ENCODE measurements at places on chromosomes 3 and 15.

DNA sequence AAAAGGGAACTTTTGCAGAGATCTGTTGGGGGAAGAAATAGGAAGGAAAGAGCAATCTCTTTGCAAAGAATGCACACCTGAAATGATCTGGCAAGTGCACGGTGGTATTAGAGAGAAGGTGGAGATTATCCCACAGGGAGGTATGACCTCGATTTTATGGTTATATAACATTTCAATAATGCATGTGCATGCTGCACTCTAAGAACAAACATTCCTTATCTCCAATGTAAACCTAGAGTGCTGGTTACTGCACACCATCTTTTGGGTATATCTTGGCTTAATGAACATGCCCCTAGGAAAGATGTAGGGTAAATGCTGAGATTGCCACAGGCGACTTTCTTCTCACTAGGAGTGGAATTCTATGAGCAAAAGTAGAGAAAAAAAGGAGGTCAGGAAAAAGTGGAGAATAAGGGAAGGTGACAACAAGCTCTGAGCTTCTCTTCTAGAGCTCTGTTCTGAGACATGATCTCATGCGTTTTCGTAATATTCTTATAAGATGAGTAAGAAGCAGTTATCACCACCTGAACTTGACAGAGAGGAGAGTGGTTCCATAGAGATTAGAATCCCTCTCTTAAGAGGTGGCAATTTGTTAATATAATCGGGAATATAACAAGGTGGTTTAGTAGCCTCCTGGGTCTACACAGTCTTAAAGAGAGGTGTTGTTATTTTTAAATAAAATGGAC lies 117.5 kb upstream of the TMC3 start:
- no peak for DNase-seq

DNA sequence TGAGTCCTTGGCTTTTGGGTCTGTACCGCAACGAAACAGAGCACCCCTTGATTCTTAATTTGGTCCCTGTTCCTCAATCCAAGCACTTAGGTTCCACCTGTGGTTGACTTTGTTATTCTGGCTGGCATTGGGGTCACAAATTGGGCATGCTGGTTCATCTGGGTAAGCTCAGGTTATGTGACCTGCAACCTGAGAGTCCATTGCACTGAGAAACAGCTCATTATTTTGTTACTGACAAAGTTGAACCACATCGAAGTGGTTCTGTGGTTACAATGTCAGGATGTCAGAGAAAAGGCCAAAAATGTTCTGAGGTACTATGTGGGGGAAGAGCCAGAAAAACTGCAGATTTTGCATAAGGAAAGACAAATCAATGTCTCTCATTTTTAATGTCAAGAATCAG lies 74.2 kb downstream of the ZNF621 start:
- no peak for DNase-seq

GRCh38 chr3:135453326-135453725 lies 512.2 kb upstream of the PPP2R3A start:
- DNase-seq: no peak

DNA sequence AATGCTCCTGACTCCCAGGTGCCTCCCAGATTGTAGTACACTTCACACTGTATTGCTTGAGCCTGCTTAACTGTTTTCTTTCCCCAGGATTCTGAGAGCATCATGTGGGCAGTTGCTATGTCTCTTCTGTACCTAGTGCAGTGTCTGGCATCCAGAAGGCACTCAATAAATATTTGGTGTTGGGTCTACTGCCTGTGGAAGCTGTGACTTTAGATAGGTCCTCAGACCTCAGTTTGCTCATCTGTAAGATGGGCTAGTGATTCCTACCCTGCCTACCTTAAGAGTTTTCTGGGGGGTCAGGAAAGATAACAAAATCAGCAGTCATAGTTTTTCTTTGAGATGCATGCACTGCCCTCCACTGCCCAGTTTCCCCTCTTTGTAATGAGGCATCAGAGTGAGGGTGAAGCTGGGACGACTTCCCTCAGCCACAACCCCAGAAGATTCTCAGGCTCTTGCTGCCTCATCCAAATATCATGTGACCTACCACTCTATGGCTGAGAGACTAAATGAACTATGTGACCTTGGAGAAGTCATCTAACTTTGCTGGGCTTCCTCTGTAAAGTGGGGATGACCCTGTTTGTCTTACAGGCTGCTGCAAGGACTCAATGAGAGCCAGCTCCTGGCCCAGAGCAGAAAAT lies 50.4 kb downstream of the ATP2B2 start:
- no peak for DNase-seq

- DNase-seq: no peak
These were observed 26.2 kb upstream of the TRPM1 start for GRCh38 chr15:31127596-31128261.

DNA sequence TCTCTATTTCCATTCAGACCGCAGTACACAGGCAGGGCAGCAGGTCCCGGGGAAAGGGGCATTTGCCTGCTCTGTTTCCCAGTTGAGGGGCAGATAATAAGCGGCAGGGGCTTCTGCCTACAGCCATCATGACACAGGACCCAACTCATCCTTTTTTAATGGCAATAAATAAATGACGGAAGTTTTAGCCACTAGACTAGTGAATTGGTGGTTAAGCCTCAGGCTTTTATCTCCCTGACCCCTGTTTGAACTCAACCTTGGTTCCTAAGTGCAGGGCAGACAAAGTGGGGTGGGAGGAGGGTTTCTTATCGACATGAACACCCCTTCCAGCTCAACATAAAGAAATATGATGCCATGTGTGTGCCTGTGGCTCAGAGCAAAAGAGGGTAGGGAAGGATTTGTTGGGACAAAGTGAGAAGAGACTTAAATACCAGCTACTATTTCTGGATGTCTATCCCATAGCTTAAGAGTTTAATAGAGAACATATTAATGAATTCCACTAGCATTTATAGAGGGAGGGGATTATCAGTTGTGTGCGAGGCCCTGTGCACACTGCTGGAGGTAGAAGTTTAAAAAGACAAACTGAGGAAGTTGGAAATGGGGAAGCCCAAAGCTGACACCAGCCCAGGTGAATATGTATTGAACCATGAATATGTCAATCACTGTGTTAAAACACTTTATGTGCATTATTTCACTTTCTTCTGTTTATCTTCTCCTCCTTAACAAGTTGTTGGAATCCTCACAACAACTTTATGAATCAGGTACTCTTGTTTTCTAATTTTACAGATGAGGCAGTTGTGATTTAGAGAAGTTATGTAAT lies 939.4 kb downstream of the MCTP2 start:
- no peak for DNase-seq

GRCh38 chr15:29040370-29040751 lies 154.6 kb downstream of the APBA2 start:
- no peak for DNase-seq

DNA sequence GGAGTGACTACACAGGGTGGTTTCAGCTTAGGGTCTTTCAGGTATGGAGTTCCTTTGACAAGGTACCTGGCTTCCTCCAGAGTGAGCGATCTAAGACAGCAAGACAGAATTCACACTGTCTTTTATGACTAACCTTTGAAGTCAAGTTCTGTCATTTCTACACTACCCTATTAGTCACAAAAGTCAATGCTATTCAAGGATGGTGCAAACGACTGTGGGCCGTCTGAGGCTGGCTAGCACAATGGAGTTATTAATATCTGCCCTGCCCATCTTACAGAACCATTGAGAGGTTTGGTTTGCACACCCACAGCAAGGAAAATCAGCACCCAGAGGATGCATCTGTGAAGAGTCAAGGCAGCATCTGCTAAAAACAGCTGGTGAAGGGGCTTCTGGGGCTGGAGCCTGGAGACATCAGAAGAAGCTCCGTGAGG lies 62.9 kb upstream of the XCR1 start:
- DNase-seq: no peak

- no peak for DNase-seq
These were observed 159.0 kb upstream of the STT3B start for GRCh38 chr3:31373681-31374080.

DNA sequence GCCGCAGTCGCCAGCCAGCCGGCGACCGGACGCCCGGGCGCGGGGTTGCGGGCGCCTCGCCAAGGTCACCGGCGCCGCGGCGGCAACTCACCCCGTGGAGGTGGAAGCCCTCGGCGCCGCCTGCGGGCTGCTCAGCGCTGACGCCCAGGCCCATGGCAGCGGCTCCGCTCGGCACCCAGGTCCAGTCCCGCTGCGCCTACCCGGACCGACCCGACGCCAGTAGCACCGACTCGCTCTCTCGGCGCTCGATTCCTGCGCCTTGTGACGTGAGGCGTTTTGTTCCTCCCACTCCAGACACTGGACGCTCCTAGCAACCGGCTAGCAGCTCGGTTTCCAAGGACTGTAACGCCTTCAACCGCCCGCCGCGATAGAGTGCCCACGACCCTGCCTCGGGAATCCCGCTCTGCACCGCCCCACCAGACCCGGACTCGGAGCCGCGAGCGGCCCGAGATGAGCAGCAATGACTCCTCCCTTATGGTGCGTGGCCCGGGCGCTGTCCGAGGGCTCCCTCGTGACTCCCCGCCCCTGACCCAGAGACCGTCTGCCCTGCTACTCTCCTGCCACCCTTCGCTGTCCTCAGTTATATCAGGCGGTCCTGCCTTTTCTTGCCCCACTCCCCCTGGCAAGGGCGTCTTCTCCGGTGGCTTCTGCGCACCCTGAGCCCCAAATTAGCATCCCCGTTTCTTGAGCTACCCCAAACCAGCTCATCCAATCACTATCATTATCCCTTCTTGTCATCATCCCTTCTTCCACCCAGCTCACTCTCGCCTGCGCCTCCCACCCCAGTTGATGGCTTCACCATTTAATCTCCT lies at the start of the genes GORASP1 and TTC21A:
GORASP1 (minus strand) TSS at position 240 of the 812 bp plus-strand sequence; CDS start at position 154, 86 bp downstream.
TTC21A (plus strand) TSS at position 293 of the 812 bp plus-strand sequence; CDS start at position 451, 158 bp downstream.
- DNase-seq: peak; percentile 33

DNA sequence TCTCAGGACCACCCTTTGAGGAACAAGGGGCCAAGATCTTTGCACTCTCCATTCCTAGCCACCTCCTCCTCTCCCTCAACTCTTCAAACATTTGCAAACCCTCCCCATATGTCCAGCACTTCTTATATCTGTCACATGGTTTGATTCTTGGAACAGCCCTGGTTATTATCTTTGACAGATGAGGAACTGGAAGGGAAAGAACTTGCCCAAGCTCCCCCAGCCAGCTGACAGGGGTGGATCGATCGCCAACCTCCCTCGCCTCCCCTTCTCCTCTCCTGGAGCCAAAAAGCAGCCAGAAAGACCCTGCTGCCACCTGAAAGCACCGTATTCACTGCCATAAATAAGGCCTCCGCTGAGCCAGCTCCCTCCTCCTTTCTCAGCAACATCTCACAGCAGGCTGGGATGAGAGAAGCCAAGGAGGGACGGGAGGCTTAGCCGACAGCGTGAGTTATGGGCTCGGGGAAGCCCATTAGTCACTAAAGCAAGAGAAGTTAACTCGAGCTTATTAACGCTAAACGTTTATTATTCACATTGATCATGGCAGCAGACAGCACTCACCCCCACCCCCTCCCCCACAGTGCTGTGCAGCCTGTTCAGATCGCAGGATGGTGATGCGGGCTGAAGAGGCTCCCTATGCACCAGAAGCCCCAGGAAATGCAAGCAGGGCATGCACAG lies 22.2 kb upstream of the FGD5 start:
- no peak for DNase-seq

- DNase-seq: no peak
These were observed 25.2 kb upstream of the GOLGA6C start for GRCh38 chr15:75232826-75233503.

DNA sequence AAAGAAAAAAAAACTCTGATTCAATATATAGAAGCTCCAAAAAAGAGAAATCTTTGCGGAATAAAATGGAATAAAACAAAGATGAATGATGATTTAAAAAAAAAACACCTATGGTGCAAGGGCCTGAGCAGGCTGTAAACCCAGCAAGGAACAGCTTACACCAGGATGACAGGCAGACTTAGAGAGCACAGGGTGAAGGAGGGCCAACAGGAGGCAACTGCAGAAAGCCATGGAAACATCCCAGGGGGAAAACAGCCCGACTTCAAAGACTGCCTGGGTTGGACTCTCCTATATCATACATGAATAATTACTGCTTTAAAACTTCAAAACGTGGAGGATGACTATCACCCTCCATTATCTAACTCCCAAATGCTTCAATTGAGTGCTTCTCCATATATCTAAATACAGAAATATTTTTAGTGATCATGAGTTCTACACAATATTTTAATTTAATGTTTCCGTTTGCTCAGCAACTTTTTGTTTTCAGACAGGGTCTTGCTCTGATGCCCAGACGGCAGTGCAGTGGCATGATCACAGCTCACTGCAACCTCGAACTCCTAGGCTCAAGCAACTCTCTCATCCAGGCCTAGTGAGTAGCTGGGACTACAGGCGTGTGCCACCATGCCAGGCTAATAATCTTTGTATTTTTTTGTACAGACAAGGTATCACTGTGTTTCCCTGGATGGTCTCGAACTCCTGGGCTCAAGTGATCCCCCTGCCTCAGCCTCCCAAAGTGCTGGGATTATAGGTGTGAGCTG lies 456.2 kb downstream of the TBL1XR1 start:
- no peak for DNase-seq

DNA sequence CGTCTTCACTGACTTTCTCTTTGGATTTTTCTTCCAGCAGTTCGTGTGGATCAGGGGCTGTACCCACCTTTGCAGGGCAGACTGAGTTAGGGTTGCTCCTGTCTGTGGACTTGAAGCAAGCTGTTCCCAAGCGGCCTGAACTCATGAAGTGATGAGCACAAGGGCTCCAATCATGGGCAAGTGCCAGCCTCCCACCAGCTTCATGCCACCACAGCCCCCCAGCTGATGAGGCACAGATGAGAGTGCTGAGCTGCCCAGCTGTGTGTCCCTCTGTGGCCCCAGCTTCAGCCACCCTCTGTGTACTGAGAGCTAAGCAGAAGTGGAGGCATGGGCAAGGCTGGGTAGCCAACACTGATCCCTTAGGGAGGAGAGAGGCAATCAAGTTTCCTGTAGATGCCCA lies 3.3 kb upstream of the PLCB2 start:
- DNase-seq: no peak

DNA sequence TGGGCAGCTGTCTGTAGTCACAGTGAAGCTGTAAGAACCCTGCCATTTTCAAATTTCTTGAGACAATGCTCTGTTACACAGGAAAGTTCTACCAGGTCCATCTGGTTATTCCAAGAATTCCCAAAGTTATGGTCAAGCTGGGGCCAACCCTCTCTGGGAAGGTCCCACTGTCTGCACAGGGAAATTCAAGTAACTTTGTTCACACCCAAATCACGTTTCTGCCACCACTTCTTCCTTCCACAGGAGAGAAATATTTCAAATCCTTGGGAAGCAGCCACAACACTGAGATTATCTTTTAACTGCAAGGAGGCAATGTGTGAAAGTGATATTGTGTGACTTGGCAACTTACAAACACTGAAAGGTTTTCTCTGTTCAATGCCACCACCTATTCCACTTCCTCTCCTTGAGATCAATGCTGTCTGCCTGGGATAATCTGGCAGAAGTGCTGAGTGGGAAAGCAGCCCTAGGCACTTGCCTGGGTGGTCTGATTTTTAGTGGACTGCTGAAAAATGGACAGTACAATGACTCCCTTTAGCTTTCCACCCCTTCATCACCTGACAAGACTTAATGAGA lies 5.6 kb downstream of the SCAMP2 start:
- no peak for DNase-seq

DNA sequence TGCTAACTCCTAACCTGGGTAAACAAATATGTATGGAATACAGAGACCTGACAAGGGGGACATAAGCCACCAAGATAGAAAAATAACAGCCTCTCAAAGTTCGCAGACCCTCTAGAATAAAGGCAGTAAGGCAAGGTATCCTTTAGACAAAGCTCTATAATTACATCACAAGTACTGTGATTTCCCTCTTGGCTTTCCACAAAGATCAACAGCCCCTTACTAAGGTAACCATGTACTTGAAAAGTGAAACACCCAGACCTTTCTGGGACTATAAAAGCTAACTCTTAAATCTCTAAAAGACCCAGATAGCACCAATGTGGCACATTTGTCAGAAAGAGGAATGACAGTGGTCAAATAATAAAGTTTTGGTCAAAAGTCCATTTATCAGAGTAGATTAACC lies 51.9 kb downstream of the TBL1XR1 start:
- DNase-seq: no peak

- no peak for DNase-seq
These were observed 137.4 kb upstream of the UMPS start for GRCh38 chr3:124592658-124593441.

Measured in stimulated activated CD4-positive, alpha-beta T cell treated with anti-CD3 and anti-CD28 coated beads, TNF-alpha, amount 100 ng/mL, for 1 hour (primary cell).